NCI-H2081 treated with DMSO at 0.1 percent for 48 hours (cell line): ENCODE measurements at places on chromosomes 7 and 10.

GRCh38 chr7:136294977-136295376 lies 317.8 kb upstream of the MTPN start:
- no peak for DNase-seq

GRCh38 chr7:151851145-151851751 lies 25.7 kb downstream of the PRKAG2 start:
- no peak for DNase-seq

DNA sequence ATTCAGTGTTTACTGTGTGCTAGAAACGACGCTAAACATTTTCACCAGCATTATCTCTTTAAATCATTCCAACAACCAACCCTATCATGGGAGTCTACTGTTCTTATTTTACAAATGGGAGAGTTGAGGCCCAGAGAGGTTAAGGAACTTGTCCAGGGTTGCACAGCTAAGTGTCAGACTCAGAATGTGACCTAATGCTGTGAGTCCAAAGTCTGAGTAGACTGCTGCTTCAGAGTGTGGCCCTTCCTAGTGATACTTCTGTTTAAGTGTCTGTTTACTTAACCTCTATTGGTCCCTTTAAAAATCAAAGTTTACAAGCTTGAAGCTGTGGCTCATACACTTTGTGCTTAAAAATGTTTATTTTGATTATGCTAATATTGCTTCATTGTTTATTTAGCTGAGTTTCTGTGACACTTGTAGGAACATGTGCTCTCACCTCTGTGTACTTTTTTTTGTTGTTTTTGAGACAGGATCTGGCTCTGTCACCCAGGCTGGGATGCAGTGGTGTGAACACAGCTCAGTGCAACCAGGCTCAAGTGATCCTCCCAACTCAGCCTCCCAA lies 84.4 kb upstream of the SYPL1 start:
- DNase-seq = no peak

DNA sequence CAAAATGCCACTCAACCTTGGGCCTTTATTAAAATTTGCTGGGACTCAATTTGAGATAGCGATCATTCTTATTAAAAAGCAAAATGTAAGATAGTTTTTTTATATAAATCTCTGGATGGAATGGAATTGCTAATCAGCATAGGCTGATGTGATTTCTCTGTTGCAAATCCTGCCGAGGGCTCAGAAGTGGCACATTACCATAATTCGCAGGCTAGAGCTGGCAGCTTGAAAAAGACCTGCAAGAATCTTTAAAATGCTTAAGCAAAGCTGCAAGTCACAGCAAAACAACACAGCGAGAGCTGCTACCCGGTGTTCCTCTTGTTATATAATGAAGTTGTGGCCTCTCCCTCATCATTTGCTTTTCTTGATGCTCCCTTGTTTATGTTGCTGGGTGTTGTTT lies 448.1 kb downstream of the GATA3 start:
- DNase-seq = no peak

DNA sequence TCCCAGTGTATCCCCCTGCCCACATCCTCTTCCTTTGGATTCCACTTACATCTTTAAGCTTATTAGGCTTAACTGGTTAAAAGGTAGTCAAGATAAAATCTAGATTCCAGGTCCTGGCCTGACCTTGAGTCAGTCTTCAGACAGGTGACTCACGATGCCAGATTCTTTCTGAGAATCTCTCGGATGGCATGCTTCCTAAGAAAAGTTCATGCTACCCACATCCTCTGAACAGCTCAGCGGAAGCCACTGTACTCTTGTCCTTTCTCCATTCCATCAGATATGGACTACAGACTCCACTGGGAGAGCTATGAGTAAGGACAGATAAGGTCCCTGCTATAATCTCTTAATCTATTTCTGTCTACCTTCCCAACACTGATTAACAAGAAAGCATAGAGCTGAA lies 43.4 kb downstream of the DNMBP start:
- DNase-seq = no peak
